NCI-H446 (cell line): ENCODE measurements at places on chromosomes 6 and 20.
A peak's percentile ranks its signal among the peaks of the same experiment; 100 is the strongest.

DNA sequence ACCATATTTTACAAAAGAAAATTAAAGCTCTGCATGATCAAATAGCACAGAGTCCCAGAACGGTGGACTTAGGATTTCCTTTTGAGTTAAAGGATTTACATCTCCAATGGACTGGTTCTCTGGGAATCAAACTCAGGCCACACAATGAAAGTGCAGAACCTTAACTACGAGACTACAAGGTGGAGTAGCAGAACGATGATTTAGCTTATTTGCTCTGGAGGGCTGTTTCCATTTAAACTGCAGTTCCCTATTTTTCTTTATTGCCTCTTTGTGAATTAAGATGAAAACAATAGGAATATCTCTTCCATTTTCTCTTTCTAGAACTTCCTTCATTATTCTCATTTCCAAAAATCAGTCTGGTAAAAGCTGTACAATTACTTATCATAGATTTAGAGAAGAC lies 65.7 kb downstream of the TFAP2B start:
- no peak for DNase-seq

- DNase-seq, result no peak
Measured at GRCh38 chr20:58719258-58719657, 26.7 kb downstream of the NPEPL1 start.

DNA sequence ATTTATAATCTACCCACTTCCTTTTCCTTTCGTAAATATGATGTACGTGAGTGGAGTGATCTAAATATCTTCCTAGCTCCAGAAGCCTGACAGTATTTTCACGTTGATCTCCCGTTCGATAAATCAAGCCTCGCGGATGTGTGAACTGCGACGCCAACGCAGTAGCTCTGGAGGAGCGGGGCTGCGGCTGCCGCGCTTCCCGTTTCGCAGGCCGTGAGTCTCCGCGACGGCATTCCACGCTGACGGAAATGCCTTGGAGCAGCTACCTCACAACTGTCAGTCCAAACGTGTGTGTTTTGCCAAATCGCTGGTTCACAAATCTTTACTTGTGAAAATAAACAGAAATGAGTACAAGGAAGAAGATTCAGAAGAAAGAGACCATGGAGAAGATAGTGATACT lies 41.2 kb downstream of the BTBD3 start:
- DNase-seq, result no peak

GRCh38 chr6:43887906-43888683 lies 118.1 kb downstream of the VEGFA start:
- DNase-seq, result no peak

DNA sequence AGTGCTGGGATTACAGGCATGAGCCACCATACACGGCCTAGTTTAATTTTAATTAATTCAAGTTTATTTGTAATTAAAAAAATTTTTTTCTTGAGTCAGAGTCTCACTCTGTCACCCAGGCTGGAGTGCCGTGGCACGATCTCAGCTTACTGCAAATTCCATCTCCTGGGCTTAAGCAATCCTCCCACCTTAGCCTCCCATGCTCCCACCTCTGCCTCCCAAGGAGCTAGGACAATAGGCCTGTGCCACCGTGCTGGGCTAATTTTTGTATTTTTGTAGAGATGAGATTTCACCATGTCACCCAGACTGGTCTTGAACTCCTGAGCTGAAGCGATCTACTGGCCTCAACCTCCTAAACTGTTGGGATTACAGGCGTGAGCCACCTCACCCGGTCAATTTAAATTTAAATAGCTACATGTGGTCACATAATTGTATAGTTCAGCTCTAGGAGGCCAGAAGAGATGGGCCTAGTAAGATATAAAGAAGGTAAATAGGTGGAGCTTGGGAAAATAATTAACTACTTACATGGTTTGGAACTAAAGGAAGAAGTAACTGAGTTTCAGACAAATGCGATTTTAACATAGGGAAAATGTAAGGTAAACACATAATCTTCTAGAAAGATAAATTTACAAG lies 220.0 kb upstream of the CITED2 start:
- DNase-seq, result no peak

GRCh38 chr6:56037601-56038000 lies 162.2 kb upstream of the BMP5 start:
- DNase-seq, result no peak

- DNase-seq, result no peak
Measured at GRCh38 chr20:46117704-46118467, at the start of gene CD40. TSS of gene CD40 (plus strand) at chr20:46118314. CDS start at chr20:46118344, 30 bp downstream.

DNA sequence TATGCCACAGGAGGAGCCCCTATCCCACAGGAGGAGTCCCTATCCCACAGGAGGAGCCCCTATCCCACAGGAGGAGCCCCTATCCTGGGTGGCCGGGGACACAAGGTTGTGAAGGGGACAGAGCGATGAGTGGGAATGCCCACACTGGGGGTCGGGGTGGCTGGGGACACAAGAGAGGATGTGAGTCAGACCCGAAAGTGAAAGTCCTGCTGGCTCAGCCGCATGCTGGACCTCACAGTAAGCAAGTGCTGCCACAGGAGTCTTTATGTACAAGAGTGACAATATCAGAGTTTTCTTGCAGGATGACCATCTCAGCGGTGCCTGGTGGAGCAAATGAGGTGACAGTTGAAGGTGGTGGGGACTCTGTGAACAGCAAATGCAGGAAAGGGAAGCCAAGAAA lies 93.7 kb downstream of the PSMB1 start:
- DNase-seq, result no peak

DNA sequence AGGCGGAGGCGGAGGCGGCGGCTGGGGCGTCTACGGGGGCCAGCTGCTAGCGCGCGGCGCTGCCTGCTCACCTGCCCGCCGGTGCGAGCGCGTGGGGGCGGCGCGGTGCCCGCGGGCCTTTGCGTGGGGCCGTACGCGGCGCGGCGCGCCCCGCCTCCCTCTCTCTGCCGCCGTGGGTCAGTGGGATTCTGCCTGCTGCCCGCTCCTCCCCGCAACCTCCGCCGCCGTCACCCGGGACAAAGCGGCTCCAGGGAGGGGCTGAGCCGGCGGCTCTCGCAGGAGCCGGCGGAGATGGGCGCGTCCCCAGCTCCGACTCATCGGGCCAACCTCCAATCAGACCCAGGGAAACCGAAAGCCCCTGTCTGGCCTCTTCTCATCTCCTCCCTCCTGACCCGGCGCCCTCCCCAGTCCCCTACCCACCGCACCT lies at the start of gene RCAN2:
Gene RCAN2, minus strand, starts transcription at position 249 of the 427 bp plus-strand sequence.
- DNase-seq, result no peak

- peak; percentile 9 for DNase-seq
Measured at GRCh38 chr6:105844275-105844883, 241.8 kb upstream of the PRDM1 start.

DNA sequence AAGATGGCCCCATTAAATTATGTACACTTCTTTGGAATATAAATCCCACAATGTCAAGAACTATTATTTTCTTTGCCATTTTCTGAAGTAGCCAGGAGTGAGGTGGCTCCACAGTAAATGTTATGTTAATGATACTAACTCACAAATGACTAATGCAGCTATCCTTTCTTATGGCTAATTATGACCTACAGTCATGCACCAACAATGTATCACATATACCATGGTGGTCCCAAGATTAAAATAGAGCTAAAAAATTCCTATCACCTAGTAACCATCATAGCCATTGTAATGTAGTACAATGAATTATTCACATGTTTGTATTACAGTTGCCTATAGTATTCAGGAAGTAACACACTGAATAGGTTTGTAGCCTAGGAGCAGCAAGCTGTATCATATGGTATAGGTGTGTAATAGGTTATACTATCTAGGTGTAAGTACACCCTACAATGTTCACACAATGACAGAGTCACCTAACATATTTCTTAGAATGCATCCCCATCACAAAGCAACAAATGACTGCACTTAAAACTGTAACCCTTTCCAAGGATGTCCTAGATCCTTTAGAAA lies 15.3 kb downstream of the ECHDC1 start:
- no peak for DNase-seq

GRCh38 chr20:2753461-2754040 lies 46.9 kb downstream of the CPXM1 start:
- DNase-seq, result no peak

- no peak for DNase-seq
Measured at GRCh38 chr6:1789092-1789491, 179.4 kb downstream of the FOXC1 start.

DNA sequence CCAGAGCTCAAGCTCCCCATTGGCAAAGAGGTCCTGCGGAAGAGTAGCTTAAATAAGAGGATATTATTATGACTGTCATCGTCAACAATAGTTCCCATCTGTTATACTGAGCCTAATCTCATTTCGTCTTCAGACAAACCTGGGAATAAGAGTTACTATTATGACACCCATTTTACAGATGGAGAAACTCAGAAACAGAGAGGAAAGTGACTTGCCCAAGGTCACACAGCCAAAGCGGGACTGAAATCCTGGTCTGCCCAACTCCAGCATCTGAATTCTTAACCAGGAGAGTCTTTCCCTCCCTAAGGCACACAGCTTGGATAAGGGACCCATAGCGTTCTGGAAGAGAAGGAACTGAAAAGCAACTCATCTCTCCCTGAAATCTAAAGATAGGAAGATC lies 23.4 kb downstream of the PTGIS start:
- DNase-seq, result no peak

- no peak for DNase-seq
Measured at GRCh38 chr20:13775867-13776266, 8.9 kb downstream of the ESF1 start.

- DNase-seq, result no peak
Measured at GRCh38 chr6:12169377-12169776, 120.8 kb upstream of the EDN1 start.

DNA sequence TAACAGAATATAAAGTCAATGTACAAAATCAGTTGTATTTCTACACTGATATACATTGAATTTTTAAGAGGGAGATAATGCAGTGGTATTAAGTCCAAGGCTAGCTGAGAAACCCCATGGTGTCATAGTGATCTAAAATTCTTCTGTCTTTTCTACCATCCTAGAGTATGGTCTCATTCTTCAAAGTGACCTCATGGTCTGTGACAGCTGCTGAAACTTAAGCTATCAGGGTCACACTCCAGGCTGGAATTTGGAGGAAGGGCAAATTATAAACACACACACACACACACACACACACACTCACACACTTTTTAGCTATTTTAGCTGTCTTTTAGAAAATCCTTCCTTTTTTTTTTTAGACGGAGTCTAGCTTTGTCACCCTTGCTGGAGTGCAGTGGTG lies 47.3 kb upstream of the DYNLRB1 start:
- DNase-seq, result no peak
